ENCODE measurements at places on chromosomes 7 and 10.
A peak's percentile ranks its signal among the peaks of the same experiment; 100 is the strongest.

- DNase-seq = no peak
Observed at GRCh38 chr10:114902151-114902550, 35.8 kb upstream of the TRUB1 start.

DNA sequence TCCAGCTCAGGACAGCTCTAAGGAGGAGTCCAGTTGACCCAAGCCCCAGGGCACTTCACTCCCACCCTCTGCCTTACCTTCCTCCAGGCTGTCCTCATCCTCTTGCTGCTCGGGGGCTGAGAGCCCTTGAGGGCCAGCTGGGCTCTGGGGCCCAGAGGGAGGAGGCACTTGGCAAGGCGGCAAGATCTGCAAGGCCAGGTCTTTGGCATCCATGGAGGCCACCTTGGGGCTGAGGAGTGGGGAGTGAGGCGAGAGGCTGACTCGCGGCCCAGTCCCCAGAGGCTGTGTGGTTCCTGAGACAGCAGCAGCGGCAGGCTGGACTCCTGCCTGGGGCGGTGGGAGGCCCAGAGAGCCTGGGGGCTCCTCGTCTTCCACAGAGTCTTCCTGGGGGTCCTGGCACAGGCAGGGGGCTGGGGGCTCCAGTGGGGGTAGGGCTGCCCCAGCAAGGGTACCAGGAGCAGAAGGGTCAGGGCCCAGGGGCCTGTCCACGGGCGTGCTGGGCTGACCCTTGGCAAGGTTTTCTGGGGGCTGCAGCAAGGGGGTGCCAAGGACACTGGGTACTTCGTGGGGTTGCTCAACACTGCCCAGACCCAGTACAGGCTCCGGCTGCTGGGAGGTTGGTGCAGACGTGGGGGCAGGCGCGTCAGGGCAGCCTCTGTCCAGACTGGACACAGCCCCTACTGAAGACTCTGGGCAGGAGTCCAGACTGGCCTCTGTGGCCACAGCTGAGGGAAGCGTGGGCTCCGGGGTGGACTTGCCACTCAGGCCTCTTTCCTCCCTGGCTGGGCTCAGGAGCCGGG is 6.5 kb downstream of the NACAD start:
- DNase-seq = no peak

DNA sequence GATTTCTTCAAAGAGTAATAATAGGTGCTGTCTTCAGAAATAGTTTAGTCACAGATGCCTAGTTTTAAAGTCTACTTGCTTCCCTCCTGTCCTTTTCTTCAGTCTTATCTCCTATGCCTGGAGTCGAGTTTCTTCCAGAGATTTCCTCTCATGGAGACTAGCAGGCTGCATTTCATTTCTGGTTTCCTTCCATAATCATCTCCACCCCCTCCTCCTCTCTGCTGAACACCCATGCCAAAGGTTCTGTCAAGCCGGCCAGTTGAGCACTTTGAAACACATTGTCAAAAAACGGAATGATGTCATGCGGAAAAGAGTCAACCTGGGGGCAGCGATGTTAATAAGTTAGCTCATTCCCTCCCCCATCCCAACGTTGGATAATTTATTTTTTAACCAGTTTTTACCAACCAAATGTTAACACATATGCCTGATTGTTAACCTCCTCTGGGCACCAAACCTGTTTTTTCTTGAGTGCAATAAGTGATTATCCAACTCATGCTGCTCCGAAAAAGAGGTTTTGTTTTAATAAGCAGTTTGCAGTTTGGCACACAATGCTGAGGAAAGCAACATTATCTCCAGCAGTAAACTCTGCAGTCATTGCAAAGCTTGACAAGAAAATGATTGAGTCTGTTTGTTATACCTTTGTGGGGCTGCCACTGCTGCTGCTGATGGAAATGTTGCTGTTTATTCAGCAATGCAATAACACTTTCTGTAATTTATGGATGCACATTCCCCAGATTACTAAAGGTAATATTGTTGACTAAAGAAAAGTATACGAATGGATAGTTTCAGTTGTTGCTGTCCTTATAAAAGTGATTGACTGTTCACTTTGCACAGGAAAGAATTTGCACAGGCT is 161.6 kb downstream of the LRMDA start:
- DNase-seq = peak; percentile 33

- no peak for DNase-seq
Observed at GRCh38 chr10:5666841-5667630, 641 bp upstream of the ASB13 start.

DNA sequence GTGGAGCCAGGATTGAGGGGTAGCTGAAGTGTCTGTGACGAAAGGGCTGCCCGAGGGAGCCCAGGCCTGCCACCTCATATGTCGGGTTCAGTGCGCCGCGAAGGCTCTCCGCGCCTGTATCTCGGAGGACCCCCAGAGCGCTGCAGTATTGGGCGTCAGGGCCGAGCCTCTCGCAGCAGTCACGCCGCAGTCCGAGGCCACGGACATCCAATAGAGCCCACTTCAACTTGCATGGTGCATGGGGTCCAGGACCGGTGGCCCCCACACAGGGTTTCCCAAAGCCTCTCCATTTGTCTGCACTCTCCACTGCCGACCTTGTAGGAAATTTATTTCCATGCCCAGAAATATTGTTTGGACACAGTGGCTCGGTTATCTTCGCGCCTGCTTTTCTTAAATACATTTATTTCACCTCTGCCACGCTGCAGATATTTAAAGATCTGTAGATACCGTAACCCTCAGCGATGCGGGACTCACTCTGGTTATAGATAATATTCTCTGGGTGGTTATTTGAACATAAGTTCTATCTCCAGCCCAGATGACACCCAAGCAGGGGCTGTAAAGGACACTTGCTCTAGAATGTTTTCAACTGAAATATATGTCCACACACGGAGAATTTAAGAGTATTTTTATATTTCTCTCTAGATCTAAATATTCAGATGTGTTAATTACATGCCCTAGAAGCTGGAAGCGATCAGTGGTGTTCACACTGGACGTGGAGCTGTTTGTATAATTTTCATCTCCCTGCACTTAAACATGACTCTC is 5.1 kb upstream of the ZNF503 start:
- no peak for DNase-seq

DNA sequence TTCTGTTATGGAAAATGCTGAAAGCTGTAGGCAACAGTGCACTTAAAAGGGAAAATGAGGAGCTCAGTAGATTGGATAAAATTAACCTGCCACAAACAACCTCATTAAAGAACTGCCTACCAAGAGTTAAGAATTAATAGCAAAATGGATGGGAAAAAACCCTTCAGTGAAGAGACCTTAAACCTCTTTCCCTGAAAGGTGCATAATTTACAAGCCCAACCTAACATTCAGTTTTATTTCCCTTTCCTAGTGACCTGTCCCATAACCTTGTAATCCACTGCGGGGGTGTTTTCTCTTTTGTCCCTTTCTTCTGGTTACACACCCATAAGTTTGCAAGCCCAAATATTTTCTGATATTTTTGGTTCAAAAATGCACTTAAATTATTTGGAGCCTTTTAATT is 21.9 kb downstream of the SKIDA1 start:
- DNase-seq = no peak

DNA sequence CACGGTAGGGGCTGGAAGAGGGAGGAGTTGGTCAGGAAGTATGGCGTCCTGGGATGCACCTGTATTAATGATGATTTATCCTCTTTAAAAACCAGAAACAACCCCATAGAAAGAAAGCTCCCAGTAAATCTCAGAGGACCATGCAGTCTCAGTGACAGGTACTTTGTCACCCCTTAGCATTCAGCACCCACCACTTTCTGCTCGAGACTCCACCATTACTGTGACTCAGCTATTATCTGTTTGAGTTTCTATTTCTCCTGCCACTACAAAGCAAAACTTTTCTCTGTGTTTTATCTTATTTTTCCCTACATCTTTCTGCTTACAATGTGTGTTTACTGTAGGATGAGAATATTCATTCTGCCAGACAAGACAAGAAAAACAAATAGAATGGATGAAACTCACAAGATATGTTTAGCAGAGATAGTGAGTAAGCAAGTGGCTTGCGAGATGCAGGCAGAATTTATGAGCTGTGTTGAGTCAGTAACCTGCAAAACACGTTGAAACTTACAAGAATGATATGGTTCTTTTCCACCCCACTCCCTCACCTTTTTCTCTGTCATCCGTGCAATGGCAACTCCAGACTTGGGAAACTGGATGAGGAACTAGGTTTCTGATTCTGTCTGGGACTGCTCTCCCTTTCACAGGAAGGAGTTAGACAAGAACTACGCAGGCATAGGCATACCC is 127.1 kb downstream of the AOAH start:
- DNase-seq = no peak

GRCh38 chr7:126698909-126699308 is 553.8 kb downstream of the GRM8 start:
- no peak for DNase-seq

DNA sequence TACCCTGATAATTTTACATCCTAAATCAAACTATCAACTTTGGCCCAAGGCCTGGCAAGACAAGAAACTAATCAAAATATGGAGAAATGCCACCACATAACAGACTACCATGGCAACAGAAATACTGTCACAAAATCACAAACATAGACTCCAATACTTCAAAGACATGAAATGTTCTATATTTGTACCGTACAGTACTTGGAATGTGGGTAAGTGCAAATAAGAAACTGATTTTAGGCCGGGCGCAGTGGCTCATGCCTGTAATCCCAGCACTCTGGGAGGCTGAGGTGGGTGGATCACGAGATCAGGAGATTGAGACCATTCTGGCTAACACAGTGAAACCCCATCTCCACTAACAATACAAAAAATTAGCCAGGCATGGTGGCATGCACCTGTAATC is 9.2 kb downstream of the TNPO3 start:
- DNase-seq = no peak

GRCh38 chr10:93826355-93826754 is 67.4 kb upstream of the SLC35G1 start:
- DNase-seq = no peak

DNA sequence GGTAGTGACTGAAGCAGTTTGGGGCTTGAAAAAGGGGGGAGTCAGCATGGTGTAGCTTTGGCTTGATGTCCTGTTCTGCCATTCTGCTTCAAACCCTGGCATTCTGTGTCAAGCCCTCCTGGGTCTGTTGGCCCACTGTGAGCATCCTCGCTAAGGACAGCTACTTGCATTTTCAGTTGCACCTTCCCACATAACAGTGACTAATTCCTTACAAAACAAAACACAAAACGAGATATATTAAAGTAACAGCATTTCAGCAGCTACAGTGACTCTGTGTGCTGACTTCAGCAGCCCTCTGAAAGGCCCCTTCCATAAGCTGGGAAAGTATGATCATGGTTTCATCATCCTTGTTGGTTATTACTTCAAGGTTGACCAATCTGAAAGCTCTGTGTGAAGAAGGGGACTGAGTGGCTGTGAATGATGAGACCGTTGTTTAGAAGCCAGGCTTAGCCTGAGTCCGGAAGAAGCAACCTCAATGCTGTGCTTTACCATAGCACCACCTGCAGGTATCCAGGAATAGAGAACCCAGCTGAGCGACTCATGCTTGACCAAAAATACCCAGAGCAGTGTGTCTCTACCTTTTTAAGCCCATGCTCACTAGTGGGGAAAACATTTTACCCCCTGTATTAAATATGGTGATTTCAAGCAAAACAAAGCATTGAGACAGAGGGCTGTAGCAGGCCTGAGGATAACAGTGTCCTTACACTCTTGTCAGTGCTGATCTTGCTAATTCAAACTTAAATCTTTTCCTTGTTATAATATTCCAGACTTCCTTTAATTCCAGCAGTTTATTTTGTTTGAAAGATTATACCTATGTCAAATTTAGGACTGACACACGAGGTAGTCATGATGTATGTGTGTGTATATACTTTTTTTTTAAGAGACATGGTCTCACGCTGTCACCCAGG is 42.6 kb upstream of the CC2D2B start:
- no peak for DNase-seq

DNA sequence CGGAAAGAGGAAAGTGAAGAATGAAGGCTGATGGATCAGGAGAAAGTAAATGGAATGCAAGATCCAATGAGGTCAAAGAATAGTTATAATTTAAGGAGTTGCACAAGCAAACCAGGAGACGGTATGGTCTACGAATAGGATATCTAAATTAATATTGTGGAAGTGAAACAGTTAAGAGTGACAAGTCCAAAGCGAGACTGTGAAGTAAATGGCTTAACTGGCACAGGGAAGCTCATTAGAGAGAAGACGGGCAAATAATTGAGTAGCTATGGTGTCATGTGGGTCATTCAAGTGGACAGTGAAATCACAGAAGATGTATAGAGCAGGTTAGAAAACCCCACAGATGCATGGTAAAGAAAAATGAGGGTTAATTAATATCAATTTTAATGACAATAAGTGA is 3.2 kb downstream of the CYP51A1 start:
- DNase-seq = no peak

DNA sequence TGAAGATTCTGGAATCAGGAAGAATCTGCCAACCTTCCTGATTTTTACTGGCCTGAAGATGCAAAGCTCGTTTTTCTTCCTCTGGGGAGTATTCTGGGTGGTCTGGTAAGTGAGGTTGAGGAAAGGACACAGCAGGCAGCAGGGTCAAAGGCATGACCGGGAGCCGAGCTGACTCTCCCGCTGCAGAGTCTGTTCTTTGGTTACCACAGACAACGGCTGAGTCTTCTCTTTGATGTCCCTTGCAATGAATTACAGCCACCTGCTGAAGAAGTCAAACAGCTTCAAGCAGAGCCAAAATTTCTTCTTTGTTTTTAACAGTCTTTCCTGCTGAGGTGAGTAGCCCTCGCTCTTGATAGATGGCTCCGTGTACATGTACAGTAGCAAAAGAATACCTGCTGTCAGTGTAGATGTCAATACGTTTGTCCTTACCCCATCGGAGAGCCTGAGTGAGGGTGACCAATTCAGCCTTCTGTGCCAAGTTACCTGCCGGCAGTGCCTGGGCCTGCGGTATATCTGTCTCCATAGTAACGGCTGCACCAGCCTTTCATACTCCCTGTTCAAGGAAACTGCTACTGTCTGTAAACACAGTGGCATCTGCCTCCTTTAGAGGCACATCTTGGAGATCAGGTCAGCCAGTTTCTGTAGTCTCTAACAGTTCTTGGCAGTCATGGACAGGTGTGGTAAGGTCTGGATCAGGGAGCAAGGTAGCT is 76.4 kb downstream of the PRR15 start:
- peak; percentile 35 for DNase-seq

- DNase-seq = no peak
Observed at GRCh38 chr10:62506371-62506770, 132.2 kb downstream of the ZNF365 start.

DNA sequence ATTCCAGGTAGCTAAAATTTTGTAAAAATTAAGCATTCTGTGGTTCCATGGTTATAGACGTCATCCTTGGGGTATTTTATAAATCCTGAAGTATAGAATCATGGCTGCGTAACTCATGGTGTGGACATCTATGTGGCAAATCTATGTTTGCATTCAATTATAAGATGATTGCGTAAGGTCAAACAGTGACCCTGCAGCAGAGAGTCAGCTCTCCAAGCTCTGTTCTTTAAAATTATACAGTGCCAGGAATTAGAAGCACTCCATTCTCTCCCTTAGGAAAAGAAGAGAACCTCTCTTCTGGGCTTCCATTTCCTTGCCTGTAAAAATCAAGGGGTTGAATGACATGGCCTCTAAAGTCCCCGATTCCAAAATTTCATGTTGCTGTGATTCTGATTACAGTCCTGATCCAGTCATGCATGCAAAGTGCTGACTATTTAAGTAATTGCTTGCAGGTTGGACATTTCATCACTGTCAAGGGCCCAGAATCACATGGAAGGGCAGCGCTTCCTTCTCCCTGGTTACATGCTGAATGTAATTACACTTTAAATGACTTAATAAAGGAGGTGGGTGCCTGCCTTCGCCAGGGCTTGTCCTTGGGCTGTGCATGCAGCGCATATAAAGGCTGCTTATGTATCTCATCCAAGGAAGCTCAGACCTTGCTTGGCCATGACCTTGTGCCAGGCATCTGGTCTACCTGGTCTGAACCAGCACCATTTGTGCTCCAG is 550.7 kb downstream of the TYW1 start:
- DNase-seq = no peak

- no peak for DNase-seq
Observed at GRCh38 chr7:123041101-123041500, 45.6 kb upstream of the TAS2R16 start.

All from NCI-H774 (cell line).